Activated CD4-positive, alpha-beta T cell treated with anti-CD3 and anti-CD28 coated beads, Interleukin-2, amount 10 ng/mL, durations not matched to agents 7 days and 5 days (primary cell): ENCODE measurements at places on chromosomes 7 and 10.

DNA sequence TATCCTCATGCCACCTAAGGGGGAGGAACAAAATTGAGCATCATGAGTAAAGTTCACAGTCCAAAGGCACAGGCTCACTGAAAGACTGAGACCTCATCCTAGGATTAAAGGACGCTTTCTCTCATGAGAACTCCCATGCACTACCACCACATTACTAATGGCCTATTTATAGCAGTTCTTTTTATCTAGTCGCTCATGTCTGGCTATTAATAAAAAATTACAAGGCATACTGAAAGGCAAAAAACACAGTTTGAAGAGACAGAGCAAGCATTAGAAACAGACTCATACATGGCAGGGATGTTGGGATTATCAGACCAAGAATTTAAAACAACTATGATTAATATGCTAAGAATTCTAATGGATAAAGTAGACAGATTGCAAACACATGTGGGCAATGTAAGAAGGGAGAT, 46.0 kb upstream of the CDK13 start:
- no peak for DNase-seq

DNA sequence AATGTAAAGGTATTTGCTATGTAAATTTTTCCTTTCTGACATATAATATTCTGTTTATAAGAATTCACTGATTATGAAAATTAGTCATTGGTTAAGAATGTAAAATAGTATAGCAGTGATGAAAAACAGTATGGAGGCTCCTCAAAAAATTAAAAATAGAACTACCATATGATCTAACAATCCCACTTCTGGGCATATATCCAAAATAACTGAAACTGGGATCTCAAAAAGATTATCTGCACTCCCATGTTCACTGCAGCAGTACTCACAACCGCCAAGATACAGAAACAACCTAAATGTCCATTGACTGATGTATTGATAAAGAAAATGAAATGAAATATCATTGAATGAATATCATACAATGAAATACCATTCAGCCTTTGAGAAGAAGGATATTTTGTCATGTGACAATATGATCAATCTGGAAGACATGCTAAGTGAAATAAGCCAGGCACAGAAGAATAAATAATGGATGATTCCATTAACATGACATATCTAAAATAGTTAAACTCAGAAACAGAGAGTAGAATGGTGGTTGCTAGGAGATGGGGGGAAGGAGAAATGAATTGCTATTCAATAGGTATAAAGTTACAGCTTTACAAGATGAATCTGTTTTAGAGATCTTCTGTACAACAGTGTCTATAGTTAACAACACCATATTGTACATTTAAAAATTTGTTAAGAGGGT, 14.0 kb downstream of the C10orf88 start:
- DNase-seq: no peak

- DNase-seq: no peak
Measured at GRCh38 chr10:104351919-104352318, 1.7 kb upstream of the CFAP58 start.

DNA sequence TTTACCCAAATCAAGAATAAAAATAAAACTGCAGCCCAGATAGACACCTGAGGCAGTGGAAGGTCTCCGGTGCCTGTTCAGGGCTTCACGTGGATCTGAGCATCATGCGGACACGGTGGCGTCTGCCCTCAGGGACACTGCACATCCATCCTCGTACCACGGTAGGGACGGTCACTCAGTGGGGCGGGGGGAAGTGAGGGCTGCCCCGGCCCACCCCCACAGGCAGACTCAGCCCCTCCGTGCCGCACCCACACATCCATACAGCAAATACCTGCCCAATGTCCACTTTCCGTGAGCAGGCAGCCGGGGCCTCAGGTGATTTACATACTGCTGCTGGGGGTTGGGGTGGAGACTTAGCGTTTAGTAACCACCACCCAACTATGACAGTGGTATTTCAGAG, 207.8 kb downstream of the DIP2C start:
- DNase-seq: no peak

DNA sequence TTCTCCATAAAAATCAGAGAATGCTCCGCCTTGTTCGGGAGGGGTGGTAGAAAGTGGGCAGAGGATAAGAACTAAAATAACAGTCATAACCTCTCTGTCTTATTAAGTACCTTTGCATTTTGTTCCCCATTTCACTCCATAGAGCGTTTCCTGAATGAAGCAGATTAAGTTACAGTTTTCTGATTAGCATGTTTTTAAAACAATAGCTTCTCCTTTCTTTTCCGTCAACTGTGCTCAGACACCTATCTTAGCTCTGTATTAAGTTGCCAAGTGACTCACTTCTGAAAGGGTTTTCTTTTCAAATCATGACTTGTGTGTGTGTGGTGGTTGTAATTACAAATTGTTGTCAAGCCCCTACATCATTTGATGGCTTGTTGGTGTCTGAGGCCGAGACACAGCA, 1.4 kb downstream of the HABP2 start:
- no peak for DNase-seq

DNA sequence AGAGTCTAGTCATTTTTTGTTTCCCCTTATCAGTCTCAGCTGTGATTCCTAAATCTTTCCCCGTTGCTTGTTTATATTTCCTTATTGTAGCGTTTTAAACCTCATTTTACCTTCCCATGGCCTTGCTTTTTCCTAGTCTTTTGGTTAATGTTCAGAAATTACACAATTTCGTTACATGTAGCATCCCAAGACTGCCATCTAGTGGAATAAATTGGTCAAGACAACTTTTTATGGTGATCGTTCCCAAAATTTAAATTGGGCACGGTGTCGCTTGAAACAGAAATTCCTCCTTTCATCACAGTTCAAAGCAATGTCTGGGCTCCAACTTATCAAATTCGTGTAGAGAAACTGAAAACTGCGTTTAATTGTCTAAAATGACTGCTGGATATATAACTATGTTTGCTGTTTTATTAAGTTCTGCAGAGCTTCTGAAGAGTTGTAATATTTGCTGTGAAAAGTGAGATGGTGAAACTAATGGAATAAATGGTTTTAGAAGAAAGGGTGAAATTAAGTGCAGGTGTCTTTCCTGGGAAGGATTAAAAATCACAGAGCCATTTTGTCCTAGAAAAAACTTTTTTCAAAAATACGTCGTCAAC, 370.2 kb downstream of the PHF14 start:
- peak; percentile 12 for DNase-seq

DNA sequence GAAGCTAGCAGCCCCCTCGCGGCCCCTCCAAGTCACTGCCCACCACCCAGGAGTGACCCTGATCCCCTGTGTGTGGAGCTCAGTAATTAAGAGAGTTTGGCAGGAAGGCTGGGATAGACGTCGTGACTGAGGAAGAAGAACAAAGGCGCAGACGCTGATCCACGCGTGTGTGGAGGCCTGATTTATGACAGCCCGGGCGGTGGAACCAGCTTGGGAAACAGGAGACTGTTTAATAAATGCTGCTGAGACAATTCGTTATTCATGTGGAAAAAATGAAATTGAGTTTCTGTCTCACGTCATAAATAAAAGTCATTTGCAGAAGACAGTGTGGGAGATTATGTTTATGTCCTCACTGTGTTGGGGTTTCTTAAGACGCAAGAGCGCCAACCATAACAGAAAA, 130.8 kb downstream of the ELFN1 start:
- no peak for DNase-seq

- no peak for DNase-seq
Measured at GRCh38 chr10:82319562-82319961, 444.6 kb downstream of the NRG3 start.

DNA sequence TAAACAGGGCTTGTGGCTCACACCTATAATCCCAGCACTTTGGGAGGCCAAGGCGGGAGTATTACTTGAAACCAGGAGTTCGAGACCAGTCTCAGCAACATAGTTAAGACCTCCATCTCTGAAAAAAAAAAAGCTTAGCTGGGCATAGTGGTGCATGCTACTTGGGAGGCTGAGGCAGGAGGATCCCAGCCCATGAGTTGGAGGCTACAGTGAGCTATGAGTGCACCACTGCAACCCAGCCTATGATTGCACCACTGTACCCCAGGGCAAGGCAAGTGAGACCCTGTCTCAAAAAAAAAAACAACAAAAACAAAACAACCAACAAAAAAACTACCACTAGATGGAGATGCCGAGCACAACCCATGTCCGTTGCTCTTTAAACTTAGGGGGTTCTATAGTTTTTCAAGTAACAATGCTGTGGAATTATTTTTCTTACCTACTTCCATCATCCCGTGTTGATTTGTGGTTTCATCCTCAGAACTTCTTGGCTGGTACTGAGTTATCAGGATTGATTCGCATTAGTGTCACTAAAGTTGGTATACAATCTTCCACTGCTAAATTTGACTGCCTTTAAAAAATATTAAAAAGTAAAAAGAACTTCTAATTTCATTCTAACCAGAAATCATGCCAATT, 12.2 kb upstream of the REPIN1 start:
- peak; percentile 42 for DNase-seq

DNA sequence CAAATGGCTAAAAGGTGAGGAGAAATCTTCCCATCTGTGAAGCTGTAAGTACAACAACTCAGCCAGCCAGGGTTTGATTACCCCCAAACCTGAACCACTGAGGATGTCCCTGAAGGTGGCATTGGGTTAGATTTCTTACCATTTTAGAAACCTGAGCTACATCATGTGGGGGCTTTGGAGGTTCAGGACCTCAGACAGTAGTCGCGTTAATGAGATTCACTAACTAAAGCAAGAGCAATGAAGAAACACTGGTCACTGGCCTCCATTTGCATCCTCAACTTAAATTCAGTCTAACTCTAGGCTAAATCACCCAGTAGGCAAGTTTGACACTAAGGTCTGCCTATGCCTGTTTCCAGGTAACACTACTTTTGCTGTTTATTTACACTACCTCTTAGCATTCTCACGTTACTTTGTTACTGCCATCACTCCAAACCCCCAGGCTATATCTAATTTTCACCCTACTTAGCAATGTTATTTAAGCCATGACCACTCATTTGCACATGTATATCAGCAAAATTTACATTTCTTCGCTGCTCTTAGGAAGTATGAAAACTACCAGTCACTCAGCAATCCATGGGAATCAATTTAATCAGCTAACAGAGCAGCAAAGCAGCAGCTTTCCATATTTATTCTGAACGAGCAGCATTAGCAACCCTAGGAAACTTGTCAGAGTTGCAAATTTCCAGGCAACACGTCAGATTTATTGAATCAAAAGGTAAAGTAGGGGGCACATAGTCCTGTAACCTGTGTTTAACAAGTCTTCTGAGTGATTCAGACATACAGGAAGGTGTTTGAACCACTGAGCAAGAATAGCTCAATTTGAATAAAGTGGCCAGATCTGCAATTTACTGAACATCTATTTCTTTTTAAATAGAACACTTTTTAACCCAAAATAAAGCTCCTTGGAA, 788.4 kb upstream of the SORCS1 start:
- no peak for DNase-seq

- no peak for DNase-seq
Measured at GRCh38 chr10:8594711-8595110, 540.2 kb downstream of the GATA3 start.

DNA sequence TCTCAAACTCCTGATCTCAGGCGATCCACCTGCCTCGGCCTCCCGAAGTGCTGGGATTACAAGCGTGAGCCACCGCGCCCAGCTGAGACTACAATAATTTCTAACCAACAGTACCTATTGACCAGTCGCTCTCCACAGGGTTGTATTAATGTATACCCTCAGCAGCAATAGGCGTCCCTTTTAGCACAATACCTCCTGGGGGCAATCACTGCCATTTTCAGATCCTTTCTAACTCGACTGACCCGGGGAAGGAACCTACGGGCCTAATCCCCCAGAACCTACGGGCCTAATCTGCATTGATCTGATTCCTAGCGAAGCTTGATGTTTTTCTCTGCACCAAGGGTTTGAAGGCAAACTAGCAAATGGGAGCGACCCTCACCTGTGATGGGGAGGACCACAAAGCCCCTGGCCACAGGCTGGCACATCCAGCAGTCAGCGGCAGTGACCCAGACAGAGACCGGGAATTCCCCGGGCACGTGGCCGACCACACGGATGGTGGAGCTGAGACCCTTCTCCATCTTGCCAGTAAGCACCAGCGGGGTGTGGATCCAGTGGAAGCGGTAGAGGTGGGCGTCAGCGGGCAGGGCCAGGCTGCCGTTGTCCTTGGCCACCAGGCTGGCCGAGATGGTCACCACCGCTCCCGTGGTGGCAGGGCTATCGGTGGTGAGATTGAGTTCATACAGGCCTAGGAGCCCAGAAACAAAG, 6.9 kb downstream of the TMEM130 start:
- DNase-seq: no peak

GRCh38 chr7:120725376-120726039, 132.4 kb downstream of the TSPAN12 start:
- DNase-seq: no peak

- no peak for DNase-seq
Measured at GRCh38 chr7:39588416-39588815, 22.2 kb downstream of the YAE1 start.

GRCh38 chr10:127418536-127419168, 130.5 kb upstream of the NPS start:
- DNase-seq: no peak

- no peak for DNase-seq
Measured at GRCh38 chr7:132930881-132931280, 151.0 kb downstream of the CHCHD3 start.

- DNase-seq: no peak
Measured at GRCh38 chr7:112372101-112372500, 78.2 kb upstream of the IFRD1 start.

- no peak for DNase-seq
Measured at GRCh38 chr7:510782-511281, 8.8 kb downstream of the PDGFA start.

GRCh38 chr10:123835575-123835974, 56.0 kb downstream of the CPXM2 start:
- DNase-seq: no peak

DNA sequence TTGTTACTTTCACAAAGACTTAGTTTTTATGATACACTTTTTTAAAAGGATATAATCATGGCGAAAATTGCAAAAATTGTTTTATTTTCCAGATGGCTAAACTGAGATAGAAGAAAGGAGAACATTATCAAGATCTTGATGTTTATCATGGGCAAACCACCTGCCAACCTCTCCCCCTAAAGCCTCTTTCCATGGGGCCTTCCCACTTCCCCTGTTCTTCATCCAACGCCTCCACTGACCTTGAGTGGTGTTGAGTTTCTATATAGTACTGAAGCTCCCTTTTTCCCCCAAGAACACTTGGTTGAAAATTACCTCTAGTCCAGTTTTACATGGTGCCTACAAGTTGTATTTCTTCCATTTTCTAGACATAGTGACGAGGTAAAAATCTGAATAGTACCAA, 5.0 kb downstream of the CREB3L2 start:
- no peak for DNase-seq

DNA sequence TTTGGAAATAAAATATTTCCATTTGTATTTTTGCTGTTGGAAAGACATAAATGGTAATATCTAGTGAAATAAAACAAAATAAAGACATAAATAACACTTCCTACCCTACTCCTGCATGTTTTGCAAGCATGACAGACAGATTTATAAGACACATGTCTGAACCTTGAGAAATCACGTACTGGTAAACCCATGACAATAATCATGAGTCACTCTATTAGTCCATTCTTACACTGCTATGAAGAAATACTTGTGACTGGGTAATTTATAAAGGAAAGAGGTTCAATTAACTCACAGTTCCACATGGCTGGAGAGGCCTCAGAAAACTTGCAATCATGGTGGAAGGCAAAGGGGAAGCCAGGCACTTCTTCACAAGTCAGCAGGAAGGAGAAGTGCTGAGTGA, 942.2 kb downstream of the REEP3 start:
- no peak for DNase-seq

GRCh38 chr10:110035070-110035921, 27.5 kb downstream of the ADD3 start:
- DNase-seq: no peak

GRCh38 chr7:94450044-94450697, 55.5 kb downstream of the COL1A2 start:
- no peak for DNase-seq

- no peak for DNase-seq
Measured at GRCh38 chr7:27097686-27098577, 2.1 kb upstream of the HOXA1 start.
